ENCODE measurements at places on chromosomes 5 and 9.
A peak's percentile ranks its signal among the peaks of the same experiment; 100 is the strongest.

GRCh38 chr9:68995776-68996175, 18.1 kb downstream of the PRKACG start:
- no peak for DNase-seq

DNA sequence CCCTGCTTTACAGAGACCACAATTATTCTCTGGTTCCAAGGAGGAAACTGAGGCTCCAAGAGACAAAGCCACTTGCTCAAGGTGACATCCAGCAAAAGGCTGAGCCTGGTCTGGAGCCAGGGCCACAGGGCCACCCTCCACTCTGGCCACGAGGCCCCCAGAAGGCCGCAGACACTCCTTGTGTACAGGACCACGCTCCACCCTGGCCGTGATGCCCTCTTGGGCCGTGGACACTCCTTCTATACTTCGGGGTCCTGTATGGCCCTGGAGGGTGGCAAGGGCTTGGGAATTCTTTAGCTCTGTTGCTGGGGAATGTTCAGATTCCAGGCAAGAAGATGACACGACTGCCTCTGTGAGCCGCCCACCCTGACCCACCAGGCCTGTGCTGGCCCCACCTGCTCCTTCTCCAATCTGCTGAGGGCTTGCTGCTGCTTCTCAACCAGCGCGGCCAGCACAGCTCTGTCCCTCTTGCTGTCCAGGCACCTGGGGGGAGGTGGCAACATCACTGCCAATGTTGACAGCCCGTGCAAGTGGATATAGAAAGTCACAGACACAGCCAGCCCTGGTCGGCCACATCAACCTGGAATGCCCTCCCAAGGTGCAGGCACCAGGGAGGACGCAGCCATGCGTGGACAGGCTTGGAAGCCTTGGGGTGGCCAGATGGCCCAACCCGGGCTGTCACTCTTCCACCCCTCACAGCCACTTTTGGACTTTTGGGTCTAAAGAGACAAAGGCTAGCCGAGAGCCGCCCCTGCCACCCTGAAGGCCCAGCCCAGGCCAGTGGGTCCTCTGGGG, 20.1 kb upstream of the QSOX2 start:
- no peak for DNase-seq

DNA sequence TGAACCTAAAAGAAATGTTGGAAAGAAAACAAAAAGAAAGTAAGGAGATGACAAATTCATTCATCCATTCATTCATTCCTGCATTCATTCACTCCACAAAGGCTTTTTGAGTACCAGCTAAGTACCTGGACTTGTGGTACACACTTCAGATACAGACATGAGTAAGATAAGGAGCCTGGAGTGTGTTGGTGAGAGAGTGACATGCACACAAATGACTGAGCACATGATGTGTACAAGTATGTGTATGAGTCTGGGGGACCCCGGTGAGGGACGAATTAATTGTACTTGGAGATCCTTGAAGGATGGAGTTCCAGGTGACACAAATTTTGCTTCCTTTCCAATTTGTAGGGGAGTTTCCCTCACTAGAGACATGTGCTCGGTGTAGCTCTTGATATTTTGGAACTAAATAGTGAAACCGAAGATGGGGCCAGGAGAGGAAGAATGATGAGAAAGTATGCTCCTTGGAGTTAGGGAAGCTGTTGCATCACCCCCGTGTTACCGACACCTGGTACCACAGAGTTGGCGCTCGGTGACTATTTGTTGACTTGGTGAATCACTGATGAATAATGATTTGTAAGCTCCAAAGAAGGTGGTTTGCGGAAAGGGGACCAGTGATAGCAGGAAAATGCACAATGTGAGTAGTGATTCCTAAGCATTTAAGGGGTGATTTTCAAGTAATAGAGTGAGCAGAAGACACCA, 509.8 kb downstream of the CCDC171 start:
- no peak for DNase-seq

- no peak for DNase-seq
Observed at GRCh38 chr9:114248299-114248707, 74.6 kb upstream of the ORM1 start.

DNA sequence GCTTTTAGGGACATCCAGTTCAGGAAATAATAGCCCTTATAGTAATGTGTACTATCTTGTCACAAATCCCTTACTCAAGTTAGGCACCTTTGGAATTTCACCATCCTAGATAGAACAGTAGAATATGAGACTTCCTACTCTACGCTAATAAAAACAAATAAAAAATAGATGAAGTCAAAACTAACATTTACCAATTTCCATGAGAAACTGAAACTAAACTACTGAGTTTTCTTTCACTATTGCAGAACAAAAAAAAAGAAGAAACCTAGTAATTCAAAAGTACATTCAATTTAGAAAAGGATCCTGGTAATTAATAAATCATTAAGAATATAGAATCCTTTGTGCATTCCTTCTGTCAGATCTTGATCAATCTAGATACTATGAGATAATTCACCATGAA, 14.0 kb downstream of the STARD4 start:
- DNase-seq = no peak

DNA sequence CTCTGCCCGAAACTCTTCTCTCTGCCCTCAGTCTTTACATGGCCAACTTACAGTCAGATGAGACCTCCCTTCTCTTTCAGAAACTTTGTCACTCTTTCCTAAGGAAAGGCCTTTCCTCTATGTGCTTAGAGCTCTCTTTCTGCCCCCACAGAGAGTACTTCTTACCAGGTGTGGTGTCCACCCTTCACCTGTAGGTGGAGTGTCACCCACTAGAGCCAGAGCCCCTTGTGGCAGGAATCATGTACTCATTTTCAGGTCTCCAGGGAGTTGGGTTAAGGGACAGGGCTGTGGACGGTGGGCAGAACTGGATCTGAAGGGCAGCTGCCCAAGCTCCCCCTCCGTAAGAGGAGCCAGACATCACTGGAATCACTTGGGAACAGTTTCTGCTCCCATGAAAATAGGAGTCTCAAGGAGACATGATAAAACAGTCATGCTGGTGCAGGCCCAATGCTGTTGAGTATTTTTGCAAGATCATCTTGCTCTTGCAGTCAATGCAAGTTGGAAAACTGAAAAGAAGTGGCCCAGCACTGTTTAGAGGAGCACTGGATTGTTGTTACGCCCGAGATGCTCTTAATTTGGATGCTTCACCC, 436.7 kb downstream of the ZSWIM6 start:
- DNase-seq = peak; percentile 14

GRCh38 chr5:81181576-81182316, 51.4 kb upstream of the CKMT2 start:
- DNase-seq = no peak

DNA sequence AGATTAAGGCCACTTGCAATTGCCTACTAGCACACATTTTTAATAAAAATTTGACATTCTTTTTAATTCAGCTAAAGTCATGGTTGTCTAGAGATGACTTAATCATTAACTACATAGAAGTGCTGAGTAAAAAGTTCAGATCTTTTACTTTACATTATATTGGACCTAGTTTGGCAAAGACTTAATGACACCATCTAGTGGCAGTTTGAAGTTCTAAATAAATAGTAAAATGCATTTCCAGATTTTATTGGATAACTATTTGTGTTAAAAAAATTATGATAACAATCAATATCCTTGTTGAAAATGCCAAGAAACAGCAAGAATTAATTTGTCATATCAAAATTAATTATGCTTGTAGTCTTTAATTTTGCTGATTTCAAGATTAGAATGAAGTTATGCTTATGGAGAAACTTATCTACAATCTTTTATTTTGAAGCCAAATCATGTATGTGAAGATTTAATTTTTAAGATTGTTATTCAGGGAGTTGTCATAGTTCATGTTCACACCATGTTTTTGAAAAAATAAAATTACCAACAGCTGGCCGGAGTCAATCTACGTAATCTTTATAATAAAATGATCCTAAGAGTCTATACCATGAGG, 69.6 kb upstream of the PJA2 start:
- DNase-seq = peak; percentile 32

Measured in erythroblast (primary cell).